ENCODE measurements at places on chromosomes 16 and 17. TPM values are rescaled to one million over a fixed set of nuclear protein-coding genes. Genes with fewer than 3 reads are reported as not detected.

DNA sequence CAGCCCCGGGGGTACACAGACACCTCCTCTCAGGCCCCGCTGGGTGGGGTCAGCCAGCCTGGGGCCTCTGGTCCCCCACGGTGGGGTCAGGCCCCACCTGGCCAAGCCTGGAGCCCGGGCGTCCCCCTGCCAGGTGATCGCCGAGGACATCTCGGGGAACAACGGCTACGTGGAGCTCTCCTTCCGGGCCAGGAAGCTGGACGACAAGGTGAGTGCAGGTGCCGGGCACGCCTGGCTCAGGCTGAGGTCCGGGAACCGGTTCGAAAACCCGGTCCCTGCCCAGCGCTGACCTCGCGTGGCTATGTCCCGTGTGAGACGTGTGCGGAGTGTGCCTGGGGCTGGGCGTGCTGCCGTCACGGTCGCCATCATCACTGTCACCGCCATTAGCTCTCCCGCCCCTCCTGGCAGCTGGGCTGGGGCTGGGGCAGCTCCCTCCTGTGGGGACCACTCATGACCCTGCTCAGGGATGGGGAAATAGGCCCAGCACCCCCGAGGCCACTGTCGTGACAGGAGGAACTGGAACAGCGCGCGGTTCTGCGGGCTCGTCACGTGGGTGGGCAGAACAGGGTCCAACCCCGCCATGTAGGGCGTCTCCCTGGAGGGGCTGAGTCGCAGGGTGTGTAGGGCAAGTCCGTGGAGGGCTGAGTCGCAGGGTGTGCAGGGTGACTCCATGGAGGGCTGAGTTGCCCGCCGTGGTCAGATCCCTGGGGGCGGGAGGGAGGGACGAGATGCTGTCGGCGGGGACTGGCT is 8.5 kb downstream of the CPNE7 start:
- no peak for ATAC-seq

DNA sequence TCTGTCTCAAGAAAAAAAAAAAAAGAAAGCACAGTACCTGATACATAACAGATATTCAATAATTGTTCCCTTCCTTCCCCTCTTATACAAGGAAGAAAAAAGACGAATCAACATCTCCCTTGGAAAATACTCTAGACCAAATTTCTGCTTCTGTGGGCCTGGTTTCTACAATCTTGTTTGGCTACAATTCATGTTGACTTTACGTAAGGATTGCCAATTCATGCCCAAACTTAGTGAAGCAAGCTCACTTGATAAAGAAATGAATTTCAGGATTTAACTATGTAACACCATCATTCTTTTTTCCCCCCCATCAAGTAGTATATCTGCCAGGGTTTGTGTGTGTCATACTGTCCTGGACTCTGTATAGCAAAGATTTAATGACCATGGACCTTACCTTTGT is 134.2 kb upstream of the TBX2 start:
- no peak for ATAC-seq

- no peak for ATAC-seq
These were observed 16.0 kb downstream of the ALOX12B start for GRCh38 chr17:8071496-8071895.

GRCh38 chr17:10294180-10294579 is 78.6 kb downstream of the MYH13 start:
- no peak for ATAC-seq

- peak; percentile 49 for ATAC-seq
These were observed 565 bp upstream of the XAF1 start for GRCh38 chr17:6755281-6755680.

DNA sequence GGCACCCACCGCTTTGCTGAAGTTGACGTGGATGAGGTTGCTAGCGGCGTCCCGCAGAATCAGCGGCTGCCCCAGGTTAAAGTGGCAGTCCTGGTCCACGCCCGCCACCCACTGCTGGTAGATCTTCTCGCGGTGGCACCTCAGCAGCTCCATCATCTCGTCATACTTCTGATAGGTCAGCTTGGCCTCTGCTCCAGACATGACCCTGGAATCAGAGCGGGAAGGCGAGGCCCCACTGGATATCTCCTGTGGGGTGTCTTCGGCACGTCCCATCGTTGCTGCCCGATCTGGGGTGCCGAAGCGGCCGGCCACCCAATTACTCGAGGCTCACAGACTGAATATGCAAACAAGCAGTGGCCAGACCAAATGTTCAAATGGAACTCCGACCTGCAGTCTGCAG is 16.5 kb downstream of the DNAH17 start:
- ATAC-seq: no peak

- peak; percentile 68 for ATAC-seq
These were observed 26.6 kb downstream of the GSE1 start for GRCh38 chr16:85639529-85640253.

DNA sequence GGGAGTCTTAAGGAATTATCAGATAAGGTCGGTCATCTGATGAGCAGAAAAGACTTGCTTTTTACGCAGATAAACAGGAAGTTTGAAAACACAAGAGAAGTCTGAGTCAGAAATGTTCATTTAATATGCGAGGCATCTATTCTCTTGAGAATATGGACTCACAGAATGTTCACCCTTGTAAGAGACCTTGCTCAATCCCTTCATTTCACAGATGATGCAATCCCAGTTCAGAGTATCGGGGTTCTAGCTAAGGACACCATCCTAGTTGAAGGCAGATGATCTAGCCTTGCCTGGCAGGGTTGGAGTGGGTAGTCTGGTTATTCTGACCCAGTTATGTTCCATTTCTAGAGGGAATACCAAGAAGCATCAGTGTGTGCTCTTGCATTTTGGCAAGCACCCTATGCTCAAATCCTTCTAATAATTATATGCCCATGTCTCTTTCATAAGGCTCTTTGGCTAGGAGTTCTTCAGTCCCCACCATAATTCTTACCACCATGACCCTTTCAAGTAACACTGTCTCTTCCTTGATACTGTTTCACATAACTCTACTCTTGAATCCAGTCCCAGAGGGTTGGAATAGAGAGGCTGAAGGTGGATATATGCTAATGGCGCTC is 42.5 kb downstream of the YPEL2 start:
- peak; percentile 28 for ATAC-seq

GRCh38 chr16:68229431-68230175 is 6.3 kb downstream of the ESRP2 start:
- peak; percentile 64 for ATAC-seq

DNA sequence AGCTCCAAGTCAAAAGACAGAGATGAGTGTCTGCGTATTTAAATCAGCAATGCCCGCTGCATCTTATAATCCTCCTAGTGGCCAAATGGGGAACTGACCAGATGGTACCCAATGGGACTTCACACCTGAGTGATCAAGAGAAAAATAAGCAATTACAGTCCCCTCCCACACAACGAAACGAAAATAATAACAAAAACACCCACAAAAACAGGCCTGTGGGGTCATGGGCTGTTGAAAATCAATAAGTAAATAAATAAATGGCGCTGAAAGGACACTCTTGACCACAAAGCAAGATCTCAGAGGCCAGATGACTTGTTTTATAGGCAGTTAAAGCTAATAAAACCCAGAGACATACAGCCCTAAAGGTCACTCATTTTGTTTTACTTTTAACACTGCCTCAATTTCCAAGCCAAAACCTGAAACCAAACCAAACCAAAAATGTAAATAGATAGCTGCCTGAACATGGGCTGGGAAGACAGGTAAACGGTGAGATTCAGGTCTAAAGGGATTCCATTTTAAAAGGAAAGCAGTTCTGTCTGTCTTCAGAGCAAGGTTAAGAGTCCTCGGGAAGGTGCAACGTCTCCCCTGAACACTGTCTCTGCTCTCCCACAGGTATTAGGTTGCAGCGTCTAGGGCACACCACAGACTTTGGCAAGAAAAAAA is 1.3 kb downstream of the ZNF821 start:
- ATAC-seq: no peak

The KRT15 gene
- 0.41 TPM for total RNA-seq

The GPR139 gene
- not detected for total RNA-seq

The IL21R gene
- 0.15 TPM for total RNA-seq

The ARL5C gene
- not detected for total RNA-seq

The PYDC1 gene
- total RNA-seq: not detected

Measured in motor neuron (in vitro differentiated cells).